Right cardiac atrium (tissue), 5 donors: ENCODE measurements at places on chromosomes 3 and 15.

DNA sequence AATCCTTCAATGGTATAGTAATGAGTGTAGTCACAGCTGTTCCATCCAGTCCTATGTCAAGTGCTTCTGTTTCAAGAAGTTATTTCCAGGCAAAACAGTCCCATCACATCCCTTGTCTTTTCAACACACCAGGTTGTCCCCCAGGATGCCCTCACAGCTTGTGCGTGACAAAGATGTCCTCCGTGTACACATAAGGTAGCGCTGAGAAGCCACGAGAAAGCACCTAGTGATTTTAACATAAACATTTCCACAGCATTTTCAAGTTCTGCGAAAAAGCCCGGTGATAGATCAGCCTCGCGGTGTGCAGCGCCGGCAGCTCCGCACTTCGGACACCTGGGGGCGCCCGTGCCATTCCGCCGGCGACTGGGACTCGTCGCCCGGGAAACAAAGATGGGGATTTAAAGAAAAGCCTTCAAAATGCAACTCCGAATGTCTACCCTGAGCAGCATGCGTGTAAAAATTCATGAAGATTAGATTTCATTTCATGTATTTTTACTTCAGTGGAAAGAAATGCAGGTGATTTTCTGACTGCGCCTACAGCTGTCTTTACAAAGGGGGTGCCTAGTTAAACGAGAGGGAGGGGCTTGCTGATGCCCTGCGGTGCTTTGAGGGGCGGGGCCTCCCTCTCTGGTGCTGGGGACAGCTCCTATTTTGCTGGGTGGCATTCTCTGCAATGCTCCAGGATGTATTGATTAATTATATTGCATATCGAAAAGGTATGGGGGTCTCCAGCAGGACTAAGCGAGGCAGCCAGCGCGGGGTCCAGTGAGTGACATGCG is 49.9 kb downstream of the KY start:
- DNase-seq, result peak; percentile 82

DNA sequence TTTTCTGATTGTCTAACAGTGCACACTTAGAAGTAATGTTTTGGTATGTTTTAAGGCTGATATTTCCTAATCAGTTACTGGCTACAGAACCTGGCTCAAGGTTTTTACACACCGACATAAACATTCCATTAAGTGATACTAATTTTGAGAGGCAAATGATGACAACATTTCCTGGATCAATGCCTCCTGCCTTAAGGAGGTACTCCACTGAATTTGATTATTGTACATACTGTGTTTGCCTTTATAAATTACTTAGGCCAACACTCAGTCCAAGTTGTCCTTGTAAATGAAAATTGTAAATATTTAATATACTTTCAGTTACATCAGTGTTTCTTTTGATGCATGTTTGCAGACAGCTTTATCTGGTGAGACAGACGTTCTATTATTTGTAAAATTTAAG is 24.2 kb upstream of the LXN start:
- DNase-seq, result no peak

DNA sequence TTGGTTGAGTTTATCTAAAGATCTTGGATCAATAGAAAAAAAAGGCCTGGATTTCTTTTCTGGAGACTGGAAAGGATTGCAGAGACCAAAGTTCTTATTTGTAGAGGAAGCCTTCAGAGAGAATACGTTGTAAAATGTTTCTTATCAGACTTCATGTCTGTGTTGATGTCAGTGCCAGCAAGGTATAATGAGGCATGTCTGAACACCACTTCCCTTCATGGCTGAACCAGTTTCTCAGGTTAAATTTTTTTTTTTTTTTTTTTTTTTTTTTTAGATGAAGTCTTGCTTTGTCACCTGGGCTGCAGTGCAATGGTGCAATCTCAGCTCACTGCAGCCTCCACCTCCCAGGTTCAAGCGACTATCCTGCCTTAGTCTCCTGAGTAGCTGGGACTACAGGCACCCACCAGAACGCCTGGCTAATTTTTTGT is 17.8 kb upstream of the ZNF774 start:
- DNase-seq, result no peak

GRCh38 chr3:147200545-147200944 is 205.8 kb downstream of the ZIC4 start:
- DNase-seq, result no peak

GRCh38 chr15:80992441-80992840 is 2.8 kb upstream of the MESD start:
- no peak for DNase-seq

- no peak for DNase-seq
Measured at GRCh38 chr3:115301364-115301860, 154.3 kb upstream of the ZBTB20 start.

GRCh38 chr15:101192081-101192480 is 59.8 kb downstream of the CHSY1 start:
- no peak for DNase-seq

DNA sequence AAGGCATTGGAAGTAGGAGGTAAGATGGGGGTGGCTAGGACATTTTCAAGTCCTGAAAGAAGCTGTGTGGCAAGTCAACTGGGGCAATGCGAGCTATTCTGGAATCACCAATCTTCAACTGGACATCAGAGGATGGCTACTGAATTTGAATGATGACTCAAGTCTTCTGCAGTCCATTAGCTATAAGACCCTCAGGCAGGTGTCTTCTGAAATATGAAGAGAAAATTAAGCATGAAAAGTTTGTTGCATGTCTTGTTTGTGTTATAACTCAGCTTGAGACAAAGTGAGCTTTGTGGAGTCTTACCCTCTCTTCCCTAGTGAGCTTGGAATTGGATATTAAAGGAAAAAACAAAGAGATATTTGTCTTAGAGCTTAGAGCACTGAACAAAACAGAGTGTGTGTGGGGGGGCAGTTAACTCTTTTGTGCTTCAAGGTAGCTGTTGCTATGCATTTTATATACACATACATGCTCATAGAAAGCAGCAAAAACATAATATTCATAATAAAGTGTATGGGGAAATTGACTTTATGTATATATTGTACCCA is 979.1 kb downstream of the MCTP2 start:
- no peak for DNase-seq

- no peak for DNase-seq
Measured at GRCh38 chr15:28927043-28927442, 41.3 kb downstream of the APBA2 start.
